NCI-H460 (cell line): ENCODE measurements at places on chromosomes 12 and 14. TPM values are rescaled to one million over a fixed set of nuclear protein-coding genes. Genes with fewer than 3 reads are reported as not detected.

GRCh38 chr14:59161561-59162175 is 26.8 kb upstream of the DAAM1 start:
- no peak for DNase-seq

The FZD10 gene
- total RNA-seq, result not detected in 2 replicates

- no peak for DNase-seq
Measured at GRCh38 chr12:93710574-93710926, 33.4 kb downstream of the CRADD start.

DNA sequence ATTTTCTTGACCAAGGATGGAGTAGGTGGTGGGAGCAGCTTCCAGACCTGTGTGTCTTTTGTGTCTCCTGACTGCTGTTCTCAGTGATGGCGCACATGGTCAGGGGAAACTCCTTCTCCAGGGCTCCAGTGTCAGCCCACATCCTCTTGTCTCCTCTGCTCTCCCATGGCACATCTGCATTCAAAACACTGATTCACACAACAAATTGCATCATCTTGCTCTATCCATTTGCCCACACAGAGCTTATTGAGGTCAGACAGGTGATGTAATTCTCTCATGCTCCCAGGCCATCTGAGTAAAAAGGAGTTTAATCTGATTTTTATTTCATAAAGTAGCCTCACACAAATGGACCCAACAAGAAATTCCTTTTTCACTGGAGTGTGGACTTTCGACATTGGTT is 21.8 kb upstream of the TMEM132C start:
- no peak for DNase-seq

The GPN3 gene
- 44.0 and 44.8 TPM in 2 replicates for total RNA-seq

GRCh38 chr12:53482626-53483168 is 16.6 kb downstream of the MAP3K12 start:
- DNase-seq, result no peak

DNA sequence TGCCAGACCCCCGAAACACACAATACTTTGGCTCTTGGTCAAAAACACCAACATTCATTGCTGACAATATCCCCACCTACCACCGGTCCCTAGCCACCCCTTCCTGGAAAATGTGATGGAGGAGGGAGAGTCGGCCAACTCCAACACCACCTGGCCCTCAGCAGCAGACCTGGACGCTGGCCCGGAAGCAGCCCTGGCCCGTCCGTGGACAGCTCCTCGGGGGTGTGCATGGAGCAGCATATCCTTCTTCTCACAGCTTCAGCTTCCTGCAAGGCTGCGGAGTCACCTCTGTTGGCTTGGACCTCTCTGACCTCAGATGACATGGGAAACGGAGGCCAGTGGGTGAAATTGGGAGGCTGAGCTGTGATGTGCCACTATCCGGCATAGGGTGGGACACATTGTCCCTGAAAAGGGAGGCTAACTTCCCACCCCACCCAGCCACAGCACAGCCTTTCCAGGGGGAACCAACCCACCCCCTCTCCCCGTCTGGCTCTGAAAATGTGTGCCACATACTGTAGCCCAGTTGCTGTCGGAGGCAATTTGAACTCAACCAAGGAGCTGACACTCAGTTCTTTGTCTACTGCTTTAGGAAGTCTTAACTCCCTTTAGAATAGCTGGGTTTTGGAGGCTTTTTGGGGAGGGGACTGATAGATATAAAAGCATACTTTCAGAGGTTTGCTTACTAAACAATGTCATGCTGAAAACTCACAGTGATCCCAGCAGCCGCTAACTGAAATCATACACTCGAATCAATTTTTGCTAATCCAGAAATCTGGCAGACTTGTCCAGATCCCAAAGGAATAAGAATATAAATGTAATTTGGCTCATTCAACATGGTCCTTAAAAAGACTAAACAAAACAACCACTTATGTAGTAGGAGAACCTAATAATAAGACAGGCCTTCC is 43.1 kb upstream of the LTA4H start:
- no peak for DNase-seq

The TMEM132C gene
- not detected in 2 replicates for total RNA-seq

The ANKRD33 gene
- total RNA-seq, result not detected in 2 replicates

- DNase-seq, result no peak
Measured at GRCh38 chr12:95417372-95417771, 56.6 kb upstream of the METAP2 start.

GRCh38 chr12:127729381-127729780 is 537.6 kb upstream of the TMEM132C start:
- DNase-seq, result no peak
